ENCODE measurements at places on chromosomes 1 and 21. TPM values are rescaled to one million over a fixed set of nuclear protein-coding genes. Genes with fewer than 3 reads are reported as not detected.

RCSD1 gene
- 0.08 TPM for total RNA-seq

GPR37L1 gene
- total RNA-seq = 0.10 TPM

RRP15 gene
- 24.5 TPM for total RNA-seq

ADCY10 gene
- total RNA-seq = not detected

CD1D gene
- total RNA-seq = not detected

OR2T2 gene
- total RNA-seq = not detected

OR2AK2 gene
- total RNA-seq = not detected

ATP1A4 gene
- not detected for total RNA-seq

SERINC2 gene
- total RNA-seq = 29.7 TPM

NSL1 gene
- total RNA-seq = 41.1 TPM

ZBTB7B gene
- 41.1 TPM for total RNA-seq

ALPL gene
- 0.51 TPM for total RNA-seq

ARL8A gene
- total RNA-seq = 43.5 TPM

RUNX3 gene
- 4.8 TPM for total RNA-seq
